ENCODE measurements at places on chromosomes 2 and 18.

DNA sequence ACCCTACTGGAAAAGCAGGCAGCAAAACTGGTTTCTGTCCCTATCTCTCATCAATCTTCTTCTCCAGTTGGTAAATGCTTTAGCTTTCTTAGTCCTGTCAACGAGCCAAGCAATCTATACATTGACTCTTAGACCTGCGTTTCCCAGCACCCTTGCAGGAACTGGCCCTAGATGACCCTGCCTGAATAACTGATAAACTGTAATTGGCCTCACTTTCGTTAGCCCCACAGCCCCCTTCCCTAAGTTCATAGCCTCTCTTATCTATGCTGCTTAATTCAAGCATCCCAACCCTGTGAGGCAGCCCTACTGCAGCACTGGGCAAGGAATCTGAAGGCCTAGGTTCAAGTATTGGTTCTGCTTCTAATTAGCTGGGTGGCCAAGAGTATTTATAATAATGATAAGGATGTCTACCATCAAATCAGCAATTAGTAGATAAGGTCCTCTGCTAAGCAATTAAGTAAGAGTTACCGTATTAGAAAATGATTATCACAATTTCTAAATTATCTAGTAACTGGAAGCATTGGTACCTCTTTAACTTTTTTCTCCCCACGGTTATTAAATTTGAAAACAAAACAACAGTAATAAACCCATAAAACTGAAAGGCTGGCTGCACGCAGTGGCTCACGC, 86.4 kb upstream of the RMDN2 start:
- no peak for DNase-seq

- DNase-seq: no peak
Observed at GRCh38 chr18:23378302-23378686, 74.8 kb upstream of the RIOK3 start.

- no peak for DNase-seq
Observed at GRCh38 chr2:235168174-235168979, 216.6 kb downstream of the SH3BP4 start.

GRCh38 chr2:143933946-143934569, 585.9 kb downstream of the ZEB2 start:
- no peak for DNase-seq

DNA sequence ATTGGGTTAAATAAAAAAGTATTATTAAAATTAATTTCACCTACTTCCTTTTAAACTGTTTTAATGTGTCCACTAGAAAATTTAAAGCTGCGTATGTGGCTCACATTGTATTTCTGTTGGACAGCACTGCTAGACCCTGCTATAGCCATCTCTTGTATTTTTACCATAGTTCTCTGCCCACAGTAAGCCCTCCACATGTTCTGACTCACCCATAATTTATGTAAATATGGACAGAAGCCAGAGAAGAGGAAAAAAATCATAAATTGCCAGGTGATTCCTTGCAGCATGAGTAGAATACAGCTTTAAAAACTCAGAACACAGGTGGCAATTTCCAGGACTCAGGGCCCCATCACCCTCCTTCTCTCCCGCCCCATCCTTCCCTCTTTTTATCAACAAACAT, 142.4 kb upstream of the MEX3C start:
- DNase-seq: no peak

- DNase-seq: no peak
Observed at GRCh38 chr2:41871080-41871479, 176.7 kb upstream of the PKDCC start.

- no peak for DNase-seq
Observed at GRCh38 chr2:201191132-201191875, 8.4 kb downstream of the CASP10 start.

- DNase-seq: no peak
Observed at GRCh38 chr18:2171840-2172625, 399.3 kb downstream of the METTL4 start.

DNA sequence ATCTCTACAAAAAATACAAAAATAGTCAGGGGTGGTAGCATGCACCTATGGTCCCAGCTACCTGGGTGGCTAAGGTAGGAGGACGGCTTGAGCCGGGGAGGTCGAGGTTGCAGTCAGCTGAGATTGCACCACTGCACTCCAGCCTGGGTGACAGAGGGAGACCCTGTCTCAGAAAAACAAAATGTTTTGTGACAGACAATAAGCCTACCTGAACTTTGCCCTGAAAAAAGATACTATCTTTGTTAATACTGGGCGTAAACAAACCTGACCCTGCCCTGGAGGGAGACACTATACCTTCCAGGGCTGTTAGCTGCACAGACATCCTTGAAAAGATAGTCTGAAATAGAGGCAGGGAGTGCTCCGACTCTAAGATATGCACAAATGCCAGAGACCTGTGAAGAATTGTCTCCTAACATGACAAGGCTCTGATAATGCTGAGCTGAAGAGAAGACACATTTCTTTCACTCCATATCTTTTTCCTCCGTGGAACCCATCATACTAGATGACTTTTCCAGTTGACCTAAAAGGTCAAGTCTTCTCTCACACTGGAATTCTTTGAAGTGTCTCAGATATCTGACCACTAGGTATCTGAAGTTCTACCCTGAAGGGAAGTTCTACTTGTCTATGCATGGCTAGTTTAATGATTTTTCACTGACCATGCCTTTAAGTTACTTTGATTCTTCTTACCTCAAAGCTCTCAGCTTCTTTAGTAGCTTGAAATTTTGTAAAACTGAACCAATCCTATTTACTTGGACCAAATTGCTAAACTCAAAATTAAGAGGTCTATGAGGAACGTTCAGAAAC, 20.9 kb upstream of the HK2 start:
- no peak for DNase-seq

- no peak for DNase-seq
Observed at GRCh38 chr2:215019521-215020145, 118.8 kb downstream of the ABCA12 start.

GRCh38 chr2:167749016-167749415, 498.4 kb downstream of the STK39 start:
- DNase-seq: no peak

DNA sequence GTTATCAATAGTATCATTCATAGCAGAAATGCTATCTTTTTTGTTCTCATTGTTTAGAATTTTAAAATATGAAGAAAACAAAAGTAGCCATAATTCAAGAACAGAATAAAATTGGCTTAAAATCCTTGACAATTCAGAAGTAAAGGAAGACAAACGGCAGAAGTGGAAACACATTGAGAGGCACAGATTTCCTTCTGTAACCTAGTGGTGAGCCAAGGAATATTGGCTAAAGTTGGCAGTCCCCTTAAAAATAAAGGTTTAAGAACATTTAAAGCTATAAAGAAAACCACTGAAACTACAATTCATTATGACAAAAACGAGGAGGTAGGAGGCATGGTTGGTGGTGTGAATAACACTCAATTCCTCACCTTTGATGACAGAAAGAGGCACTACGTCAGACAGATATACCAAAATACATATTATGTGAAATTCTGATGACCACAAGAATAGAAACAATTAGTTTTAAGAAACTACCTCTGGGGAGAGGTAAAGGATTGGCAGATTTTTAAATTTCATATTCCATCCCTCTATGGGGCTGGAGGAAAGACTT, 42.3 kb downstream of the SFT2D3 start:
- no peak for DNase-seq

DNA sequence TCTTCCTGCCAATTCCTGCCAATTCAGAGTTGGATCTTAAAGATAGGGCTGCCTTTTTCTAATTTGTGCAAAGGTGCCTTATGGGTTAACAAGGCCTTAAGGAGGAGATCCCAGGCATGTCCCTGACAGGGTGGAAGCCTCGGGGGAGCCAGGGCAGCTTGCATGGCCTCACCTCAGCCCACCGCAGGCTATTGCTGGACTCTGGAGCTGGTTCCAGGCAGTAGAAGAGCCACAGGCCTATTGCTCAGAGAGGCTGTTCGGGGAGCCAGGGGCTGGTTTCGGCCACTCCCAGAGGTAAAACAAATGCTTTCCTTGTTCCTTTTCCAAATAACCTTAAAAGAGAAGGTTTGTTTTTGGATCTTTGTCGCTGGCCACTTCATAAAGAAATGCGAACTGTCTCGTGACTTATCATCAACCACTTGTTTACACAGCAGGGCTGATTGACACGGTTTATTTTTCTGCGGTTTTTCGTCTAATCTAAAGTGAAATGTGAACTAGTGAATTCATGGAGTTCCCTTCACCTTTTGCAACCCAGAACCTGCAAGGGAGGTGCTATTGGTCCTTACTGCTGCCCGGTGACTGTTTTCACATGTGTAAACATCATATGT, 108.6 kb downstream of the APOB start:
- no peak for DNase-seq

DNA sequence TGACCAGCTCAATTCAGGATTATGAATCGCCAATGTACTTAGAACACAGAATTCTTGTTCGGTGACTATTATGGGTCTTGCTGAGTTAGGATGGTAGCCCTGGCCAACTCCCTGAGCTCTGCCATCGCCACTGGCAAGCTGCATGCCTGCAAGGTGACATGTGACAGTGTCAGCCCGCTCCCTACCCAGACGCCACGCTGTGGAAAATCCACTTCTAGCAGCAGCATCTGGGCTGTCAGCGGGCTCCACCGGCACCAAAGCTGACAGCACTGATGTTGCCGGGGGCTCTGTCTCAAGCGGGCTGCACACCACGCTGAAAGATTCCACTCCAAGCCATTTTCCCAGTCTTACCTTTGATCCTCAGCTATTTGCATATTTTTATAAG, 100.7 kb downstream of the MYT1L start:
- DNase-seq: no peak

- no peak for DNase-seq
Observed at GRCh38 chr18:30712383-30712782, 330.2 kb downstream of the DSC3 start.

DNA sequence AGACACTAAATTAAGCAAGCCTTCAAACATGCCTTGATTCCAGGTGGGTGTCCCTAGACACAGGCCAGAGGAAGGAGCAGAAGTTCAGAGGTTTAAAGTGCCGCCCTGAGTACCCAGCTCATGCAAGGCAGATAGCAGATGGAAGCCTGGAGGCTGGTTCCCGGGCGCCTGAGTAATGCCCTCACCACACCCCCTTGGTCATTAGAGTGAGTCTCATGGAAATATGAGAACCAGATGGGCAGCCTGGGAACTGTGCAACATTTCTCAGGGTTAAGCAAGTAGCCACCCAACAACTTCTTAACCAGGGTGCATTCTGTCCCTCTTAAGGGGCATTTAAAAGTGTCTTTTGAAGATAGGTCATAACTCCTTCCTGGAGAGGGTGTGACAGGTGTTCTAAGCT, 44.1 kb downstream of the TGFA start:
- DNase-seq: no peak

GRCh38 chr18:45611943-45612342, 3.3 kb upstream of the SLC14A2 start:
- DNase-seq: no peak

GRCh38 chr2:188308483-188308882, 16.8 kb downstream of the GULP1 start:
- DNase-seq: no peak
